ENCODE measurements at places on chromosomes 6 and 20.

- no peak for DNase-seq
These were observed 206.3 kb upstream of the RAB32 start for GRCh38 chr6:146337376-146337775.

DNA sequence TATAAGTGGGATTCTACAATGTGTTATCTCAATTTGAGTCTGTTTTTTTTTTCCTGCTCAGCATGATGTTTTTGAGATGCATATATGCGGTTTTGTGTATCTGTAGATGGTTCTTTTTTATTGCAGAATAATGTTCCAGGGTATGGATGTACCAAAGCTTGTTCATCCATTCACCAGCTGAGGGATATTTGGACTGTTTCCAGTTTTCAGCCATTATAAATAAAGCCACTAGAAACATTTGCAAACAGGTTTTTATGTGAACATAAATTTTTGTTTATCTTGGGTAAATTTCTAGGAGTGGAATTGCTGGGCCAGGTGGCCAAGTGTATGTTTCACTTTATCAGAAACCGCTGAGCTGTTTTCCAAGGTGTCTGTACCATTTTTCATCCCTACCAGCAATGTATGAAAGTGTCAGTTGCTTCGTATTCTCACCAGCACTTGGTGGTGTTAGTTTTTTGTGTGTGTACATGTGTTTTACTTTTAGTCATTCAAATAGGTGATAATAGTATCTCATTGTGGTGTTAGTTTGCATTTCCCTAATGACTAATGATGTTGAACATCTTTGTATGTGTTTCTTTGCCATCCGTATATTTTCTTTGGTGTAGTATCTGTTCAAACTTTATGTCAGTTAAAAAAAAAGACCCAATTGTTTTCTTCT is 124.2 kb downstream of the CEBPB start:
- no peak for DNase-seq

DNA sequence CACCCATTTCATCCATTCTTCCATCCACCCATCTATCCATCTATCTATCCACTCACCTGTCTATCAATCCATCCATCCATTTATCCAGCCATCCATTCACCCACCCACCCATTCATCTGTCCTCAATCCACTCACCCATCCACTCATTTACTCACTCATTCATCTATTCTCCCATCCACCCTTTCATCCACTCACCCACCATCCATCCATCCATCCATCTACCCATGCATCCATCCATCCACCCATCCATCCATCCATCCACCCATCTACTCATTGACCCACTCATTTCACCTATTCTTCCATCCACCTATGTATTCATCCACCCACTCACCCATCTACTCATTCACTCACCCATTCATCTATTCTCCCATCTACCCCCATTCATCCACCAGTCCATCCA is 24.2 kb upstream of the PTGIS start:
- no peak for DNase-seq

DNA sequence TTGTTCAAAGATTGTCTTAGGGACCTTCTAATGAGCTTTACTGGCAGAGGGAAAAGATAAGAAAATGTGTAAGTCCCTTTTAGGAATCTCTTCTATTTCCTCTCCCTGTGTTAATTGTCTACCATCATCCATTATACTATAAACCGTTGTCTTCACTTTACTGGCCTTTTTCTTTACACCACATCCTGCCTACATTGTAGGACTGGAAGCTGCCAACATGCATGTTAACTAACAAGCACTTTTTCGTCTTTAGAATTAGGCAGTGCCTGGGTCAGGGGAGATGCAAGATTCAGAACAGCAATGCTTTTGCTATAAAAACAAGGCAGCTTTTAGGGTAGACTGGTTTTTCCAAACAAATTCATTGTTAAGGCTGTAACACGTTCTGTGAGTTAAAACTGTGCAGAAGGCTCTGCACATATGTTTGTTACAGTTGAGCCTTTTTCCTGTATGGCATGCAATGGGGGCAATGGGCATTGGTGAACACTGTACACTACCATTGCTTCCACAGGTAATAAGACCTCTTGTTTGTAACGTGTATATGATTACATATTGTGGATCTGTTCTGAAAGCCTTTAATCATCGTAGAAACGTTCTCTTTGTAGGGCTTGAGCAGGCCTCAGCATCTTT is 10.9 kb upstream of the PKIG start:
- no peak for DNase-seq

DNA sequence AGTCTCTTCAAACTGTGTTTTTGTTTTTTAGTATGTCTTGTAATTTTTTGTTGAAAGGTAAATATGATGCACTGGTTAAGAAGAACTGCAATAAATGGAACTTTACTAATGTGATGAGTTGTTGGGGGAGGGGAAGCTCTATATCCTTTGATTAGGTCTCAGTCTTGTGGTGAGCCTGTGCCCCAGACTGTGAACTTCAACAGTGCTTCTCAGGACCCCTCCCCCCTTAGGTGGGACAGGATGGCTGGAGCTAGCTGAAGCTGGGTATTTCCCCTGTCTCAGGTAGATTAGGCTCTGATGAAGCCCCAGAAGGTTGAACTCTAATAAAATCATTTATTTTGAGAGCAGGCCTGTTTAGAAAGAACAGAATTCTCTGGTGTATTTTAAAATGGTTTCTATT is 31.4 kb upstream of the TASP1 start:
- no peak for DNase-seq

DNA sequence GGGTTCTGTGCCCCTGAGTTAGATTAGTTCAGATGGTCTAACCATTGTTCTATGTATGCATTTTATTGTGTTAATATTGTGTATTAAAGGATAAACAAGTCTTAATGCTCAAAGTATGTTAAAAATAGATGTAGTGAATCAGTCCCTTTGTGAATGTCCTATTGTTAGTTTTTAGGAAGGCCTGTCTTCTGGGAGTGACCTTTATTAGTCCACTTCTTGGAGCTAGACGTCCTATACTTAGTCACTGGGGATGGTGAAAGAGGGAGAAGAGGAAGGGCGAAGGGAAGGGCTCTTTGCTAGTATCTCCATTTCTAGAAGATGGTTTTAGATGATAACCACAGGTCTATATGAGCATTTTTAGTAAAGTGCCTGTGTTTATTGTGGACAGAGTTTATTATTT is 12.3 kb upstream of the HMGN4 start:
- no peak for DNase-seq

DNA sequence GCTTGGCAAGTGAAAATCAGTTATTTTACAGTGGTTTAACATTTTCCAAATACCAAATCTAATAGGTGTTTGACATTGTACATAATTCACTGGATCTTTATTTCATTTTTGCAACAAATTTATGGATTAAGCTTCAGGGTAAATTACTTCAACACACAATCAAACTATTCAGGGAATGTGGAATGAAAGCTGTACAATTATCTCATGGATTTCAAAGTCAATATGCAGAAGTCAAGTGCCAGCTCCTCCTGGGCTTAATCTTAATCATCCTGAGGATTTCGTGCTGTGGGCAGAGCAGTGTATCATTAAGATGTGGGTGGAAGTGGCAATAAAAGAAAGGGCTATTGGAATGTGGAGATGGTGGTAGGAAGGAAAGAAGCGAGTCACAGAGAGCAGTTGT is 548.8 kb downstream of the COL12A1 start:
- DNase-seq = no peak

DNA sequence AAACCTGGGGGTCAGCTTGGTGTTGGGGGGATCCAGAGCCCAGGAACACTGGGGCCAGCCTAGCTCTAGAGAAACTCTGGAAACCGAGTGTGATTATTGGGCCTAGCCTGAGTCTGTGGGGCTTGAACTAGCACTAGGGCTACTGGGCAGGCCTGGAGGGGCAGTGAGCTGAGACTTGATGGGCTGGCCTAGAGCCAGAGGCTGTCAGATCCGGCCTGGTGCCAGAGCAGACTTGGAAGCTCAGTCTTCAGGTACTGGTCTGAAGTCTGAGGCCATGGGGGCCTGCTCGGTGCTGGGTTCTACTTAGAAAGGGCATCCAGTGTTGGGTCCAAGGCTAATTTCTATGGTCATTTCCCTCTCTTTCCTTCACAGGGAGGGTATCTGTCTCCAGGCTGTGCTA is 2.7 kb downstream of the DEFB112 start:
- DNase-seq = no peak

DNA sequence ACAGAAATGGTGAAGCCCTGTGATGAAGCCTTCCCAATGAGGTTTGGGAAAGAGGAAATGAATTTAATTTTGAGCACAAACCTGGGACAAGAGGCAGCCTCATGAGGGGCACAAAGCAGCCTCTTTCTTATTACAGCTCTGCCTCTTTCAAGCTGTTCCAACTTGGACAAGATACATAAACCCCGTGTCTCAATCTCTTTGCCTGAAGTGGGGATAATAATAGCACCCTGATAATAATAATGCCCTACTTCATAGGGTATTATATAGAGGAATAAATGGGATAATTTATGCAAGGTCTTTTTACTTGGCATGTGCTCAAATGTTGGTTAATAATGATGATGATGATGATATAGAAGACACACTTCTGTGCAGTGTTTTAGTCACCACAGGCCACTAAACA is 91.1 kb upstream of the PLN start:
- no peak for DNase-seq

GRCh38 chr6:53796451-53796780 is 1.6 kb downstream of the LRRC1 start:
- no peak for DNase-seq

GRCh38 chr6:109820706-109821350 is 129.7 kb downstream of the FIG4 start:
- DNase-seq = peak; percentile 32

GRCh38 chr6:32267035-32267434 is 43.2 kb upstream of the NOTCH4 start:
- no peak for DNase-seq

- no peak for DNase-seq
These were observed 12.2 kb downstream of the HNF4A start for GRCh38 chr20:44367746-44368145.

DNA sequence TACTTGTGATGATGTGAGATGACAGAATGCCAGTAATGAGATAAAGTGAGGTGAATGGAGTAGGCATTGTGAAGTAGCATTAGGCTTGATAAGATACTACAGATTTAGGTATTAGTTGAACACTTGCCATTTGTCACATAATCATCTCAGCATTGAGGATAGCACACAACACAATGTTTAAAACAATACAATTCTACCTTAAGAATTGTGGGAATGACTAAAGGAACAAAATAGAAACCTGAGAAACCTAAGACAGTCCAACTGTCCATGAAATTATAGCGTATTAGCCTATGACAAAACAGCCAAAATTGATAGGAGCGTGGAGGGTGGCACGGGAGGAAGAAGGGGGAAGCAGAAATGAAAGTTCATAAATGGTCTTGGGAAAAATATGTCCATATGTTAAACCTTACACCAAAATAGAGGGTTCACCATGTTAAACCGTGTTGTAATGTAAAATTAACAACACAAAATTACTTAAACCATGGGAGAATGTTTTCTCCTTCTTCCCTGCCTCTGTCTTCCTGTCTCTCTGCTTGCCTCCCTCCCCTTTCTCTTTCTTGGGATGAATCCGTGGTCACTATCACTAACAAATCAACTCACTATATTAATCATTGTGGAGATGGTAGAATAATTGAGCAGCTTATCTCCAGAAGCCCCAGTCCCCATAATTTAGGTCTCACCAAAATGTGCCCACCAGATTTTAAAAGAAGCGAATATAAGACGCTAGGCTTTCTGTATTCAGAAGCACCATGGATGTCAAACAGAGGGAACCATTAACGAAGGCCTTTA is 33.0 kb upstream of the HFE start:
- no peak for DNase-seq

DNA sequence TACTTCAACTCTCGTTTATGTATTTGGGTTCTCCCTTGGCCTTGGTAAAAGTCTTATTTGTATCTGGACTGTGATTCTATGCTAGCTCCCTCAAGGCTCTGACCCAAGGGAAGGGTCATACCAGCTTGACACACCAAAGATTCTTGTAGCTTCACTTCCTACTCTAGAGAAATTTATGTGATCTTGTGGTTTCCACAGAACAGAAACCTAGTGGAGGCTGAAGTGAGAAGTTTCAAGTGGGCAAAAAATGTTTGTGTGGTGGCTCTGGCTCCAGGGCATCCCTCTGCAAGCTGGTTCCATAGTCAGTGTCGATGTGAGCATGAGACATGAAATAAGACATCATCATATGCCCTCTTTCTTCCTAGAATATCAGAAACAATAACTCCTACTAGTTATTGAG is 48.1 kb upstream of the TNFRSF21 start:
- no peak for DNase-seq

DNA sequence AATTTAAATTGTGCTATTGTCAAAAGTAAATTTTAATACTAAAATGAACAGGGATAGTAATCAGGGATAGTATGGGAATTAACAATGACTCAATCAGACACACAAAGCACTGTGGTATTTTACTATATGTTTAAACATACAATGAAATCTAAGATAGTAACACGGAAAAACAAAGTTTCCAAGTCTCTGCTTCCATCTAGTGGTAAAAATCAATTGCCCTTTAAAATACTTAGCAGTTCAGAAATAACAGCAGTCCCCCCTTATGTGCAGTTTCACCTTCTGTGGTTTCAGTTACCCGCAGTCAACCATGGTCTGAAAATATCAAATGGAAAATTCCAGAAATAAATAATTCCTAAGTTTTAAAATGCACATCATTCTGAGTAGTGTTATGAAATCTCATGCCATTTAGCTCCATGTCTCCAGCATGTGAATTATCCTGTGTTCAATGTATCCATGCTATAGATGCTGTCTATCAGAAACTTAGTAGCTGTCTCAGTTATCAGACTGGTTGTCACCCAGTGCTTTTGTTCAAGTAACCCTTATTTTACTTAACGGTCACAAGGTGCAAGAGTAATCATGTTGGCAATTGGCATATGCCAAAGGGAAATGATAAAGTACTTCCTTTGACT is 58.5 kb downstream of the AHI1 start:
- peak; percentile 27 for DNase-seq

DNA sequence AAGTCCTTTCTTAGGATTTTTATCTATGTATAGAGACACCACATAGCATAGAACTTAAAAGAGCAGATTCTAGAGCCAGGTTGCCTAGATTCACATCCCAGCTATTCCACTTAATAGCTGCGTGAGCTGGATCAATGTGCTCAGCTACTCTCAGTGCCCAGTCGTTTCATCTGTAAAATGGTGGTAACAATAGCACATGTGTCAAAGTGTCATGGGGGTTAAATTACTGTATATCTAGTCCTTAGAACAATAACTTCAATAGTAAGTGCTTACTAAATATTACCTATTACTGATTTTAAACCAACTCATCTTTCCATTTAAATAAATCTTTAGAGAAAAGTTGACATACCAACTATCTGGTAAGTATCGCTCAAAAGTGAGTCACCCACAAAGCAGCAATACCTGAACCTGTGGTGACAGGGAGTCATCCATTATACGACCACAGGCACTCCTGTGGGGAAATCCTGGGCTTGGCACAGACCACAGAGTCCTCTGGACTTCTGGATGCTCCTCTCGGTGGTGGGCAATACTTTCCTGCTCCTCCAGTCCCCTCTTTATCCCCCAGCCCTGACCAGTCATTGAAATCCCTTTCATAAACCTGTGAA is 154.8 kb downstream of the PDSS2 start:
- DNase-seq = no peak

- no peak for DNase-seq
These were observed 2.7 kb upstream of the STK4 start for GRCh38 chr20:44963325-44964215.
